ENCODE measurements at places on chromosomes 13 and 19. TPM values are rescaled to one million over a fixed set of nuclear protein-coding genes. Genes with fewer than 3 reads are reported as not detected.

- DNase-seq: no peak
These were observed 160.4 kb downstream of the PCDH20 start for GRCh38 chr13:61255040-61255796.

The SLAIN1 gene
- total RNA-seq: not detected

GRCh38 chr13:34139660-34140227 lies 321.8 kb downstream of the RFC3 start:
- DNase-seq: no peak

The NKG7 gene
- total RNA-seq: not detected

The TMEM221 gene
- not detected for total RNA-seq

The F2RL3 gene
- 4.6 TPM for total RNA-seq

The MAG gene
- total RNA-seq: not detected

GRCh38 chr19:47057328-47057727 lies 8.9 kb upstream of the TMEM160 start:
- no peak for DNase-seq

- peak; percentile 80 for DNase-seq
These were observed 19.3 kb downstream of the HCN2 start for GRCh38 chr19:609004-609346.

DNA sequence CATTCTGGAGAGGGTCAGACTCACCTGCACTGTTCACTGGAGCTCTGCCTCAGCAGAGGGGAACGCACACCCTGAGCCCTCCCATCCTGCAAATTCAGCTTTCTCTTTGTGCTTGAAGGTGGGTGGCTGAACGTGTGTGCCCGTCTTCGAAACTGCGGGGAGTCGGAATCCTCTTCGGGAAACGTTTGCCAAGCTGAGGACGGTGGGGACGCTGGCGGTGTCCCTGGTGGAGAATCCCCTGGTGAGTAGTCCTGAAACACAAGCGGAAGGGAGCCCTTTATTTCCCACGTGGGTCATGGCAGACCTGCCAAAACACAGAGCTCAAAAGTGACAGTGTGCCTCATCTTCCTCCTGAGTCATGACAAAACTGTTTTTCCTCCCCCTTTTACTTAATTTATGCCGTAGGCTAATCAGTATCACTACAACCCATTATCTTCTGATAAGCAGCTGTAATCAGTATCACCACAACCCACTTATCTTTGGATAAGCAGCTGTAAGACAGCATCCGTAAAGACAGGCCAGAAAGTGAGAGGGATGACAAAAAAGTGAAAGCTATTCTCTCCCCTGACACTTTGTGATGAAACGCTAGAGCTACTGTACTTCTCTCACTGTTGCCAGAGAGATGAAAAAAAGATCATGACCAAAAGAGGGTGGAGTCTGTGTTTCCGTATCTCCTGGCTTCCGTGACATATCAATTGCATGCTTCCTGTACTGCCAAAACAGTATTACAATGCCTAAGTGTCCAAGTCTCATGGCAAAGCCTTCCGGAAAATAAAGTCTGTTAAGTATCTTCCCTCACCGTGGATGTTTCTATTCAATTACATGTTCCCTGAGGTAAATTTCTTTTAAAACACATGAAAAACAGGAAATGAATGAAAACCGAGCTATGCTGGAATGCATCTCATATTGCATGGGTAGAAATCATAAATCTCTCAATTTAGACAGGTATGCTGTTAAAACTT lies 155.5 kb downstream of the TBC1D4 start:
- peak; percentile 68 for DNase-seq

DNA sequence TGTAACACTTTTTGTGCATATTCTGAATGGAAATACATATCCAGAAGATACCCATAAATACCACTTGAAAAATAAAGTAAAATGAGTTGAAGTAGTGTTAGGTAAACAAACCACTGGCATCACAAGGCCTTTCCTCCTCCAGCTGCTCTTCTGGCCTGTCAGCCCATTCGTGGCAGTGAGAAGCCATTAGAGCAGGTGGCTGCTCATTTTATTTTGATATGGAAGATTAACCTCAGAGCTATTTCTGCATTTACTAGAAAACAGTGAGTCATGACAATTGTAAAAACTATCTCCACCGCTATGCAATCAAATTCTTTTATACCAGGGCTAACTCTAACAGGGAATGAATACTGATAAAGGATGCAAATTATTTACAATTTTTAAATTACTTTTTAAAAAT lies 2898.1 kb downstream of the PCDH9 start:
- no peak for DNase-seq

DNA sequence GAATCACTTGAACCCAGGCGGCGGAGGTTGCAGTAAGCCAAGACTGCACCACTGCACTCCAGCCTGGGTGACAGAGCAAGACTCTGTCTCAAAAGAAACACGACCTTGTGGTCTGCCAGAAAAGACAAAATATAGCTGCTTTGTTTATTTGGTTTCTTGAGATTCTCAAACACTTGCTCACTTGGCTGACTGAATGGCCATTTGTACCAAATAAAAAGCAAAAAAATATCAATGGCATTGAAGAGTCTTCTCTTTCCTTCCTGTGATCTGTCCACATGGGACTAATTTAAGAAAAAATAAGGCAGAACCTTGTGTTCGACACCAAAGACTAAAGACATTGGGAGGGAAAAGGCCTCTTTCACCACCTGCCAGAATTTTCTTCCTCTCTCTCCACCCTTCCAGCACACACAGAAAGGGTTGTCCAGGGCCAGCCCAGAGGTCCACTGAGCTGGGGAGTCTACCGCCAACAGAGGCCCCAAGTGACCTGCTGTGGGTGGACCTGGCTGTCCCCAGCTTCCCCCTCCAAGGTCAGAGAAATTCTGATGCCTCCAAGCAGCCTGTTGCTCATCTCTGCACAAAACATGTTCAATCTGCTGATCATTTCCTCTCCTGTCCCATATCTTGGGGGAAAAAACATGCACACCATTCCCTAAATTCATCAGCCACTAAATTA lies 5.9 kb downstream of the BRME1 start:
- no peak for DNase-seq

- DNase-seq: no peak
These were observed at the start of gene F7 for GRCh38 chr13:113105032-113105920. Gene F7, plus strand, starts transcription at chr13:113105791. Its CDS starts 51 bp downstream, at chr13:113105842.

GRCh38 chr19:54408456-54409026 lies 6.7 kb upstream of the TTYH1 start:
- DNase-seq: no peak

DNA sequence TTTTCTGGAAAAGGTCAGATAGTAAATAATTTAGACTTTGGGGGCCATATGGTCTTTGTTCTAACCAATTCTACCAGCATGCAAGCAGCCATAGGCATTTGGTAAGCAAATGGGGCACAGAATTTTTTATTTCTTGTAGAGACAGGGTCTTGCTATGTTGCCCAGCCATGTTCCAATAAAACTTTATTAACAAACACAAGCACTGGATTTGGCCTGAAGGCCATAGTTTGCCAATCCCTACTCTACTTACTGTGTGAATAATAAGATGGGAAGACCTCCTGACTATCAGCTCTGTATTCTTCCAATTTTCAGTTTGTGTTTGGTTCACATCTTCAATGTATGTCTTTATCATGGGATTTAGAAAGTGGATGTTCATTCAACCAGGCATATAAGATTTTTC lies 53.0 kb upstream of the SERP2 start:
- DNase-seq: no peak

DNA sequence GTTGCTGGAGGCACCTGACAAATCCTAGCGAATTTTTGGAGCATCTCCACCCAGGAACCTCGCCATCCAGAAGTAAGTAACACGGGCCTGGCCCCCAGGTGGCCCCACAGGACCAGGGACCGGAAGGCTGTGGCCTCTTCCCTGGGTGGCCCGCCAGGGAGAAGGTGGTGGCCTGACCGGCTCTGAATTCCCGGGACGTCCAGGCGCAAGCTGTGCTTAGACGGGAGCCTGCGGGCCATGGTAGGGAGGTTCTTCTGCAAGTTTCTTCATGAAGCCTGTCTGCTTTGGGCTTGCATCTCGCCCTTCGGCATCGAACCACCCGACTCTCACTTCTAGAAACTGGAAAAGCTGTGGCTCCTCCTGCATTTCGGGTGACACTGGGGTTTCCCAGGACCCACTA lies 47.4 kb downstream of the KDM4B start:
- no peak for DNase-seq

- DNase-seq: peak; percentile 52
These were observed 1.4 kb downstream of the KCTD15 start for GRCh38 chr19:33797802-33798671.

The APOC1 gene
- total RNA-seq: 1.8 TPM

DNA sequence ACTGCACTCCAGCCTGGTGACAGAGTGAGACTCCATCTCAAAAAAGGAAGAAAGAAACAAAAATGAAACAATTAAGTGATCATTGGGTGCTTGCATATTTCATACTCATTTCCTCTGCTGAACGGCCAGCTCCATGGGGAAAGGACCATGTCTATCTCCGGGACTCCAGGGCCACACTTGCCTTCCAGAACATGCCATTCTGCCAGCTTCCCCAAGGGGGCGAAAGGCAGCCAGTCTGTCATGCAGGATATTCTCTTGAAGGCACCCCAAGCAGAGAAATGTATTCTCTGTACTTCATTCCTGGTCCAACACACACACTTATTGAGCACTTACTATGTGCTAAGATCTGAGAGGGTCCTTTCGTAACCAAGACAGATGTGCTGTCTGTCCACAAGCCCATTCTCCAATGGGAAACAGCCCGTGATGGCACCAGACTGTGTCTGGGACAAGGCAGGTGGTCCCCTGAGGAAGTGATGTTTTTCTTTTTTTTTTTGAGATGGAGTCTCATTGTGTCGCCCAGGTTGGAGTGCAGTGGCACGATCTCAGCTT lies 10.2 kb upstream of the CARM1 start:
- DNase-seq: peak; percentile 35

DNA sequence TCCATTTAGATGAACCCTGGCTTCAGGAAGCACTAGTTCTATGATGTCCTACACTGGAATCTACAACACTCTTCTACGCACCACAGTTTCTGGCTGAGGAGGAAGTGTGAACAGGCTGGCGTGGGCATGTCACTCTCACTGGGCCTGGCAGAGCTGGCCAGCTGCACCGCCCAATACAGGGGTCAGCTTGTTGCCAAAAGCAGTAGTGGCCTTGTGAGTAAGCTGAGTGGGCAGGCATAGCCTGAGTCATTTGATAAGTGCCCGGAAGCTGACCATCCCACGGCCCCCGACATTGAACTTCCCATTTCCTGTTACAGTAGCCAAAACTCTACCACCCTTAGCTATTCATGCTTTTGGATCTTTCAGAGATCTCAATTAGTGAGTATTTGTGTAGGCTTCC lies 240.9 kb upstream of the SERP2 start:
- DNase-seq: peak; percentile 87

GRCh38 chr19:17755977-17756670 lies 4.8 kb downstream of the FCHO1 start:
- peak; percentile 43 for DNase-seq

- DNase-seq: no peak
These were observed at the start of gene SLC5A5 for GRCh38 chr19:17871878-17872250. Gene SLC5A5, plus strand, starts transcription at chr19:17871945. Its CDS starts 375 bp downstream, at chr19:17872320.

The C2CD4C gene
- not detected for total RNA-seq

DNA sequence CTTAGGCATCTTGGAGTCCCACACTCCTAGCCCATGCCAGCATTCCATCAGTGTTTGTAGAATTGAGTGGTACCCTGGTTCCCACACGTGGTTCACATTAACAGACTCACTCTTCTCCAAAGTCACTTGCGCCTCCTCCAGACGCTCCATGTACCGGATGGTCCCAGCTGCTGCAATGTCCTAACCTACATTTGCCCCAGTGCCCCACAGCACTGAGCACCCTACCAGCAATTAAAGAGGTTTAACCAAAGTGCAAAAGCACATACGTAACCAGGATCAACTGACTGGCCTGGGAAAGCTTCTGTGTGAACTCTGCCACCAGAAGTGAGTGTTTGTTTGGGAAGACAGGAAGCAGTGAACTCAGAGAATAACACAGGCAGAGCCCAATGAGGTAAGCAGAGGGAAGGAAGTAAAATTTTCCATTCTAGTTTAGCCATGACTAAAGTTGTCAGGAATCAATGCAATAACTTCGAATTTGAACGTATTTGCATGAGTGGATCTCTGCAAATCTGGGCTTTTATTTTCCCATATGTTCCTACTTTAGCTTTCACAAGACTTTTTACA lies 7.3 kb upstream of the MEDAG start:
- peak; percentile 73 for DNase-seq

The CAPN12 gene
- not detected for total RNA-seq

The COX7A1 gene
- 6.1 TPM for total RNA-seq

GRCh38 chr19:54209811-54210494 lies 9.3 kb downstream of the RPS9 start:
- DNase-seq: peak; percentile 98

DNA sequence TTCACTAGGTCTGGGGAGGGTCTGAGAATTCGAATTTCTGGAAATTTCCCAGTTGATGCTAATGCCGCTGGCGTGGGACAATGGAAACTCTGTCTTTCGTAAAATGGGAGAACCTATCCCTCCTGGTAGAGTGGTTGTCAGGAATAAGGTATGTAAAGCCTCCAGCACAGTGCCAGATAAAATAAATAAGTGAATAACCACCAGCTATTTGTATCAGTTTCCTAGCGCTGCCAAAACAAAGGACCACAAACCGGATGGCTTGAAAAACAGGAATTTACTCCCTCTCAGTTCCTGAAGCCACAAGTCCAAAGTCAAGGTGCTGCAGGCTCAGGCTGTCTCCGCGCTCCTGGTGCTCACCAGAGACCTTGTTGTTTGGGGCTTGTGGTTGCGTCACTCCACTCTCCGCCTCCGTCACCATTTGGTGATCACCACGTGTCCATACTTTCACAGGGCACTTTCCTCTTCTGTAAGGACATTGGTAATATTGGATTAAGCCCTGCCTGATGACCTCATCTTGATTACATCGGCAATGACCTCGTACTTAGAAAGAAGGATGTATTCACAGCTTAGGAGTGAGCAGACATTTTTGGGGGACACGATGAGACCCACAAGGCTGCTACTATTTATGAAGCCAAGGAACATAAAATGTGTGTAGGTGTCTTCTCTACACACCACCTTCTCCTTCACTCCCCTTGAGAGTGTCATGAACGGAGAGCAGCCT lies 428.5 kb downstream of the IRS2 start:
- no peak for DNase-seq

DNA sequence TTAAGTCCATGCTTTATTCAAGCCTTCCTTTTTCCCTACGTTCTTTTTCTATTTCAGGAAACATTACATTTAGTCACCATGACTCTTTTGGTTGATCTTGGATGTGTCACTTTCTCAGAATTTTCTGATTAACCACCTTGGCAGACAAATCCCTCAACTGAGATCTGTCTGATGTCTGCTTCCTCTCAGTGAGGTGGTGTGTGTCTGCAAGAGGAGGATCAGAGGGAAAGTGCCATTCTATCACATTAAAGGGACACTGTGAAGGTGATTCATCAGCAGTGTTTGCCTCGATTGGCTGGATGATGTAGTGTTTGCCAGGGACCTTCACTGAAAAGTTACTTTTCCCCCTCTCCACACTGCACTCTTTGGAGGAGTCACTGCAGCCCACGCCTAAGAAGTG lies 3.0 kb upstream of the CCNP start:
- DNase-seq: peak; percentile 31

The DKKL1 gene
- 0.59 TPM for total RNA-seq

- DNase-seq: no peak
These were observed 12.2 kb downstream of the THSD1 start for GRCh38 chr13:52393572-52394357.
